Epithelial cell of proximal tubule (primary cell): ENCODE measurements at places on chromosomes 7 and 10. TPM values are rescaled to one million over a fixed set of nuclear protein-coding genes. Genes with fewer than 3 reads are reported as not detected.

DNA sequence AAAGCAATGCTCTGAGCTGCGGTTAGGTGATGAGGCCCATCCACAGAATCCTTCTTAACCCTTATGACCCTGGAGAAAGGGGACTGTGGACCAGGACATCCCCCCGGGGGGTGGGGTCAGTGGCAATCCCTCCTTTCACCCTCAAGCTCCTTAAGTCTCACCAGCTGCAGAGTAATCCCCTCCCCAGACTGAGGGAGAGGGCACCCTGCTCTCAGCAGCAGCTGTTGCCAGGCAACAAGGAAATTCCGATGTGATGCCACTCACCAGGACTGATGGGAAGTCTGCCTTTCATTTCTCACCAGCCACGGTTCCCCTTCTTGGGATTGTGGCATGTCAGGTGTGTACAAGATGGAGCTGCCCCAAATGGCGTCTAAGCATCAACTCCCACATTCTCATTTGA lies 129.6 kb downstream of the DOCK1 start:
- no peak for DNase-seq

DNA sequence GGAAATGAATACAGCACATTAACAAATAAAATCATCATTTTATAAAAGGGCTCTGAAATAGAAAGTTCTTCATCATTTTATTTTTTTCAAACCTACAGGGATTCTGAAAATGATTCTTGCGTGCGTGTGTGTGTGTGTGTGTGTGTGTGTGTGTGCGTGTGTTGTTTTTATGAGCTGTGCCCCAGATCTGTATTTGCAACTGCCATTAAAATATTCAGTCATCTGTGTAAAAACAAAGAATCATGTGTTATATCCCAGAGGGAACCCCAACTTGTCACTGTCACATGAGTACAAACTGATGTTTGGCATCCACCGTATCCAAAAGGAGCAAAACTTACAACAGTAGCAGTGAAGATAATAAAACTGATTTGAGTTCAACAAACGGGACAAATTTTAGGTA lies 635.4 kb upstream of the PFKP start:
- no peak for DNase-seq

DNA sequence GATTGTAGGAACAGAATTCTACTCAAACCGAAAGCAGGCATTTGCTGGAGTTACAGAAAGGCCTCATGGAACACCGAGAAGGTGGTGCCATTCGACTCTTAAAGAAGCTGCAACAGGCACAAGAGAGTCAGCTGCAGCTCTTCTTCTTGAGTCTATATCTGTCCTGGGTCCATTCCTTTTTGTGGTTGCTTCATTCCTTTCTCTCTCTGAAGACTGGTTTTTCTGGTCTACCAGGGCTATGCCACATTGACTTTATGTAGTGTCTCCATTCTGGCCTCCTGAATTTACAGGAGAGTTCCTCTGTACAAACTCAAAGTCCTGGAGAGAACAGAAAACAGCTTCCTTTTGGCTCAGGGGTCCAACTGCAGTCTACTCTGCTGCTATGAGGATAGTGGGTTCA lies 132.8 kb downstream of the CFTR start:
- DNase-seq: no peak

GRCh38 chr10:19209319-19209718 lies 160.7 kb downstream of the MALRD1 start:
- no peak for DNase-seq

GRCh38 chr7:17123020-17123419 lies 175.4 kb upstream of the AHR start:
- DNase-seq: no peak

GRCh38 chr7:73815436-73815835 lies 15.4 kb upstream of the CLDN4 start:
- no peak for DNase-seq

DNA sequence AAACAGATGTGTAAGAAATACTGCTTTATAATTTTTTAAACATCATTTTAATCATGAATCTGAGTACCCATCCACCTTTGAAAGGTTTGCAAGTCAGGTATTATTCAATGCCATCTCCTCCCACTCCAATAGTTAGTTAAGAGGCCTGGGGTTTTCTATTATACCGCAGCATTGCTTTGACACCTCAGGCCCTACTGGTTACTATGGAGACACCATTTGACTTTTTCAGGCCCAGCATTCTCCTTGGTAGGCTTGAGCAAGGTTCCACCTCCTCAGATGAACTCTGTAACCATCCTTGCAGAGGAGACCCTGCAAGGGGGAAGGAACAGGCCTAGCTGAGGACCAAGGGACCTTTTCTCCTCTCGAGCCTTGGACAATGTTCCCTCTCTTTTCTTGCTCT lies 326.9 kb upstream of the NPSR1 start:
- DNase-seq: no peak

- DNase-seq: no peak
These were observed 8.3 kb downstream of the HOXA4 start for GRCh38 chr7:27122077-27122910.

DNA sequence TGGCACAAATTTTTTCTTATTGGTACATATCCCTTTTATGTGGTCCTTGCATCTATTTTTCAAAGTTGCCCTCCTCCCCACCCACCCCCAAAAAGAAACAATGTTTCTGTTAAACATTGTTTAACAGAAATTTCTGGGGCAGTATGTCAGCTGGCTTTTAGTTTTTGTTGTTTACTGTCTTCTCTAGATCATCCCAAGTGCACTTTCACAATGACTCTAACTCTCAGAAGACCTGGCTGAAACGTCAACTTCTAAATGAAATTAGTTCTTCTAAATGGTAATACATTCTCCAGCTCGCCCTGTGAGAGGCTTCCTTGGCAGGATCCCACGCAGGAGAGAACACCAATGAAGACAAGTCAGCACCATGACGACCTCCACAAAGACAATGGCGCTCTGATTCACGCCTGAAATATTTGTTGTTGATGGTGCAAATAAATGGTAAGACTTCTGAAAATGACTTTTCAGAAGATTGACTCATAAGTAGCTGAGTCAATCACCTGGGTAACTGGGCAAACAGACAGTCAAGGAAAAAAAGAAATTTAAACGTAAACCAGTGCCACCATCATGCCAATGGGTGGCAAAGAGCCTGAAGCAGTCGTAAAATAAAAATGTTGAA lies 293.7 kb downstream of the FZD1 start:
- peak; percentile 97 for DNase-seq

DNA sequence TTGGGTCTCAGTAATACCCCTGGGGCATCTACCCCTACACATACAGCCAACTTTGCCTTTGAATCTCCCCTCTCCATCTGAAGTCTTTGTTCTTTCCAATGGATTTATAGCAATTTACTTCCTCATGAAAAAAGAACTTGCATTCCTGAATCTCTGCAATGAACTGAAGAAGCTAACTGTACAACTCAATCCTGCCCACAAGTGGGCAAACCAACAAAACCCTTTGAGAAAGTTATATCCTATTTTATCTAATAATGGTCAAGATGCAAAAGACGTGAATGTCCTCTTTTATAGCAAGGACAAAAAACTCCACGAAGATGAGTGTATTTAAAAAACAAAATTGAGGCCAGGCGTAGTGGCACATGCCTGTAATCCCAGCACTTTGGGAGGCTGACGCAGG lies 991.3 kb downstream of the LRMDA start:
- no peak for DNase-seq

Gene ADGRA1
- not detected in 2 replicates for total RNA-seq

Gene FAM107B
- 25.7 and 46.0 TPM in 2 replicates for total RNA-seq

Gene CYP2C19
- not detected in 2 replicates for total RNA-seq
